ENCODE measurements at places on chromosomes 3 and 15.

DNA sequence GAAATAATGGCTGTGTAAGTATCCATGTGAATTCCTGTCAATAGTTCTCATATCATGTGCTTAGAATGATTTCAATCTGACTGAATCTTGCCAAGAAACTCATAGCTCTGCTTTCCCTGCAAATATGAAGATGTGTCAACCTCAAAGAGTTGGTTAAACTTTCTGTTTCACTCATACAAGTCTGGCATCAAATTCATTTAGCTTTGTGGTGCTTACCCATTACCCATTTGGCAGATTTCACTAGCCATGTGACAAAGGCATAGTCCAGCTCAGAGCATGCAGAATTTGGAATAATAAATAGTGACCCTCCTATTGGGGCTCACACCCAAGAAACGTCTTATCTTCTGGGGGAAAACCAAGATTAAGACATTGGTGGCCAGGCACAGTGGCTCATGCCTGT lies 256.6 kb upstream of the TPRG1 start:
- no peak for DNase-seq

DNA sequence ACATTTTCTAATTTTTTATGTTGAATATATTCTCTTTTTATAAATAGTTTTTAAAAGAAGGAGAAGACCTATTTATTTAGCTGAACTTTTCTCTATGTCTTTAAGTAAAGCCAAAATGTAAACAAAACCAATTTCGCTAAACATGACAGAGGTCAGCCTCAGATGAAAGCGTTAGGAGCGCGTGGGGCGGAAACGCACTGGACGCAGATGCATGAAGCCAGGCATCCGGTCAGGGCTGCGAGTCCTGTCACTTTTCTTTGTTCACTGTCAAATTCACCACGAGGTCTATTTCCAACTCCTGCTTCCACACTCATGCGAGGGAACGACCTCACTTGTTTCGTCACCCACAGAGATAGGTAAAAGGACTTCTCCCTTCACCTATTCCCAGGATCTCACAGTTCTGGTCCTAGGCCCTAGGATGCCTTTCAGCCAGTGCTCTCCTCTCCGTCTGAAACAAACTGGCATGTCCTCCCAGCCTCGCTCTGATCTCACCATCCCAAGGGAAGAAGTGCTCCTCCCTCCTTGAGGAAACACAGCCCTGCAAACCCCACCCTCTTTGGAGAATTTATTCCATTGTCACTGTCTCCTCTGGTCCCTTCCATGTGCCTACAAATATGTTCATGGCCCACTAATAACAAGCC lies 57.9 kb downstream of the ITGB5 start:
- DNase-seq, result no peak

- no peak for DNase-seq
Measured at GRCh38 chr3:43707998-43708397, 17.3 kb downstream of the ABHD5 start.

GRCh38 chr3:123657568-123657967 lies 72.7 kb upstream of the HACD2 start:
- no peak for DNase-seq

- peak; percentile 95 for DNase-seq
Measured at GRCh38 chr15:71278989-71279756, 163.9 kb downstream of the THSD4 start.

DNA sequence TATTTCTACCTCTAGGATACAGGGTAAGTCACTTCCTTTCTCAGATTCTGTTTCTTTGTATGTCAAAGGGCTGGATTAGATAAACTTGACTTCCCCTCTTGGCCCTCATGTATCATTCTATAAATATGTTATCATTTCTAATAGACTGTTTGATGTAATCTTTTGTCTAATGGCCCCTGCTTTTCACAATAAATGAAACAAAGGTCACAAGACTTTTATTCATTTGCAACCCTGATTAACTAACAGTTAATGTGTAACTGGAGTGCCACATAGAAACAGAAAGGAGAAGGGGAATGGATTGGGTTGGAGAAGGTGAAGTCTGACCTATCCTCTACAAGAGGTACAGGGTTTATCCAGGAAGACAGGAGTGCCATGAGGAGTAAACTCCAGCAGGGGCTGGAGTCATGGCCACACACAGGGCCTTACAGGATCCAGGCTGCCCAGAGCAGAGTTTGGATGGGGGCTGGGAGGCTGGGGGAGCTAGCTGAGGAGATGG lies 8.0 kb upstream of the B3GNT5 start:
- no peak for DNase-seq

DNA sequence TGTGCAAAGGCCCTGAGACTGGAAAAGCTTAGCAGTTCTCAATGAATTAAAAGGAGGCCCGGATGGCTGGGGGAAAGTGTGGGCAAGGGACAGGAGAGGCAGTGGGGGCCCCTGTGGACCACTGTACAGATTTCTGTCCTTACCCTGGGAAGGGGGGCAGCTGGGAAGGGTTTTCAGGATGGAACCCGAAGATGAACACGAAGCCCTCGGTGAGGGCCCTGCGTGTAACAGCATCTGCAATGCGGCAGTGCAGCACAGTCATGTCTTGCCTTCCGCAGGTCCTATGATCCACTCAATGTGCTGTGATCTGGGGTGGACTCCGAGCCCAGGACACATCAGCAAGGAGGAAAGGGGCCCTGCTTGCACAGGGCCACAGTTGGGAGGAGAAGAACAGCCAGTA lies 7.9 kb upstream of the ATP2B2 start:
- no peak for DNase-seq

- DNase-seq, result no peak
Measured at GRCh38 chr3:24135280-24135679, 190.2 kb downstream of the NR1D2 start.

DNA sequence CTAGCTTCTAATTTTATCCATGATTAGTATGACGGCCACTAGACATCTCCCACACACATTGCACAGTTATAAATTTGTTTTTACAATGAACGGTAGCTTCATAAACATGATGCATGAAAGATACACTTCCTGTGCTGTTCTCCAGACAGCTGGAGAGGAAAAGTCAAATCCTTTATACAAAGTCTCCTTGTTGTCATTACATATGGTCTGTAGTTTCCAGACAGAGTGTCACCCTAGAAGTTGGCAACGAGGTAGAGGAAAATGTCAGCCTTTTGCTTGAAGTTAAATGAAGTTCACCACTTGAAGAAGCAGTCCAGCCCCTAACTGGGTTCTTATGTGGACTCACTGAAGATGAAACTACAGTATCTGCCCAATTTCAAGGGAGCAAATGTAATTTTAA lies 253.0 kb upstream of the P2RY1 start:
- DNase-seq, result no peak

GRCh38 chr3:52246728-52247408 lies 1.3 kb downstream of the PPM1M start:
- DNase-seq, result no peak

DNA sequence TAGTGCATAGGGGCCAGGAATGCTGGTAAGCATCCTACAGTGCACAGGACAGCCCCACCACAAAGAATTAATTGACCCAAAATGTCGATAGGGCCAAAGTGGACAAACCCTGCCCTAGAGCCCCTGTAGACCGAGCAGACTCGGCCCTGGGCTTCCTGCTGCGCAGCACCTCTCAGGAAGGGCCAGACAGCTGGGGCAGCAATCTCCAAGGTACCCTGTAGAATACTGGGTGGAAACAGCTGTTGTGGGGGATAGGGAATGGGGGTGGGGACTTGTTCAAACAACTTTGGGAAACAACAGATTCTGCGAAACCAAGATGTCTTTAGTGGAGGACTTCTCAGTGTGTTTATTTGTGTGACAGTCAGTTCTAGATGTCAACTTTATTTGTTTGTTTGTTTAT lies 67.1 kb downstream of the MRPL46 start:
- no peak for DNase-seq

GRCh38 chr15:78408355-78408640 lies 29.7 kb upstream of the IREB2 start:
- no peak for DNase-seq

DNA sequence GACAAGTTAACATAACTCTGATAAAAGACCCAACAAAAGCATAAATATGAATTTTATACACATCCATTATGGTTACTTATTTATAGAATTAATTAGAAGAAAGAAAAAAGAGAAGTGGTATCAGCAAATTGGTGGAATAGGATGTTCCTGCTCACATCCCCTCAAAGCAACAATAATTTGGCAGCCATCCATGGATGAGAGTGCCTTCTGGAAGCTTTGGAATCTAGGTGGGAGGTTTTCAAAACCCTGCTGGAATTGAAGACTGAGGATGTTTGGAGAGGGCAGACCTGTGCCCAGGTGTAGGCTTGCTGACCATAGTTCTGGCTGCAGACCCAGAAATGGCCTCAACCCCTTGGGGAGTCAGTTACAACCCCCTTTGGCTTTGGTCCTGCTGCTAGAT lies 91.2 kb downstream of the EDEM1 start:
- no peak for DNase-seq

- no peak for DNase-seq
Measured at GRCh38 chr3:172536505-172536904, 13.3 kb upstream of the TNFSF10 start.

GRCh38 chr15:73195166-73195565 lies 142.9 kb downstream of the NEO1 start:
- no peak for DNase-seq

DNA sequence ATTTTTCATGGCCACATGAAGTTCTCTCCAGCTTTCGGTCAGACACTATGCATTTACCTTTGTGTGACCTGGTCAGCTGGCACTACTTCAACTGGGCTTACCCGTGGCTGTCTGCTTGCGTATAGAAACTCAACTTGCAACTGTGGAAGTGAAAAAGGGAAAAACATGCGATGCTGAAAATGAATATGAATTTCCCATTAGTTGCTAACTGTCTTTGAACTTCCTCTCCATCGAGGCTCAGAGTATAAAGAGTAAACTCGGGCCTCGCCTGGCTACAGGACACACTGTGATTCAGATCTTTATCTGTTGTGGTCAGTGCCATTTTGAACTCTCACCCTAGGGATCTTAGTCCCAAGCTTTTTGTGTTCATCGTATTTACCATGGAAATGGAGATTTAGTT lies 26.8 kb downstream of the NFKBIZ start:
- no peak for DNase-seq

DNA sequence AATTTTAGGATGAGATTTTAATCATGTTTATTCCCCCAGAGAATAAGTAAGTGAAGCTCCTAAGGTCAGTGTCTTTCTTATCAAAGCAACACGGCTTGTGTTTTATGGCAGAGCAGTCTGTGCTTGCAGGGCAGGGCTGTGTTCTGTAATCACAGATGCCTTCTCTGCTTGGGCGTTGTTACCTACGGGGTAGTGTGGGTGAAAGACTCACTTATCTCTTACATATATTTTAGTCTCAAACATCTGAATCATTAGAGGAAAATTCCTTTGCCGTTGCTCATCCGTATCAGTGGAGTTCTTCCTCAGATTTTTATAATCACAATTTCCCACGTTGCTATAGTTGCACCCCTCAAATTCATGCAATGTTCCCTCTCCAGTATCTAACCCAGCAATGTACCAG lies 271.7 kb upstream of the MEIS2 start:
- DNase-seq, result no peak

- no peak for DNase-seq
Measured at GRCh38 chr15:81282606-81282895, 41.4 kb downstream of the STARD5 start.

DNA sequence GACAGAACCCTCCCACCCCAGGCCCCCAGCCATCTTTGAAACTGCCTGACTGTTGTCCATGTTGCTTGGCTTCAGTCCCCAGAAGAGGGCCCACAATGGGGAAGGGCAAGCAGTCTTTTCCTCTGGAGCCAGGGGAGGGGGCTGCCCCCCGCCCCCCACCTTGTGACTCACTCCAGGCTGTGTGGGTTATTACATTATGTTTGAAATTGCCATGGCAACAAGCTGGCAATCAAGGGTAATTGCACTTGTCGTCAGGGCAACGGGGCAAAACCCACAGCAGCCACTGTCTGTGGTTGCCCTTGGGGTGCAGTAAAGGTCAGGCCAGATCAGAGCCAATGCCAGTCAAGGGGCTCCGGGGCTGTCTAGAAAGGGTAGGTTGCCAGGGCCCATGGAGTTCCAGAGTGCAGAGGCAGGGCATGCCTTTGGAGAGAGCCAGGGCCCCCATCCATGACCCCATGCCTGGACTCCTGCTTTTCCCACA lies 3.1 kb upstream of the CAMKV start:
- DNase-seq, result peak; percentile 39

- no peak for DNase-seq
Measured at GRCh38 chr15:79832367-79833120, 64.3 kb downstream of the MTHFS start.

DNA sequence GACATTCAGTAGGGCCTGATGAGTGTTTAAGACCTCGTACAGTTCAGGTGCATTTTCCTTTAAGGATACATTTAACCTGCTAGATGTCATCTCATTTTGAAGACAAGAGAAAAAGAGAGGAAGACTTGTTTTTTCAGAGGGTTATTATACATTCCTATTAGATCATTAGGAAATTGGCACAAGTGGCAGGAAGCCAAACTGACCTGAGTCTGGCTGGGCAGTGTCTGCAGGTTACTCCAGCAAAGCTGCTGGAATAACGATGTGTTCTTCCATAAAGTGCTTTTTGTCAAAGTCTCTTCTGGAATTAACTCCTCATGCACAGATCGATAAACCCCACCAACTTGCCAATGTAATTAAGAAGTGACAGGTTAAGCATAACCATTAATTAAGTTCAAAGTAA lies 396.4 kb upstream of the TPRG1 start:
- DNase-seq, result no peak

DNA sequence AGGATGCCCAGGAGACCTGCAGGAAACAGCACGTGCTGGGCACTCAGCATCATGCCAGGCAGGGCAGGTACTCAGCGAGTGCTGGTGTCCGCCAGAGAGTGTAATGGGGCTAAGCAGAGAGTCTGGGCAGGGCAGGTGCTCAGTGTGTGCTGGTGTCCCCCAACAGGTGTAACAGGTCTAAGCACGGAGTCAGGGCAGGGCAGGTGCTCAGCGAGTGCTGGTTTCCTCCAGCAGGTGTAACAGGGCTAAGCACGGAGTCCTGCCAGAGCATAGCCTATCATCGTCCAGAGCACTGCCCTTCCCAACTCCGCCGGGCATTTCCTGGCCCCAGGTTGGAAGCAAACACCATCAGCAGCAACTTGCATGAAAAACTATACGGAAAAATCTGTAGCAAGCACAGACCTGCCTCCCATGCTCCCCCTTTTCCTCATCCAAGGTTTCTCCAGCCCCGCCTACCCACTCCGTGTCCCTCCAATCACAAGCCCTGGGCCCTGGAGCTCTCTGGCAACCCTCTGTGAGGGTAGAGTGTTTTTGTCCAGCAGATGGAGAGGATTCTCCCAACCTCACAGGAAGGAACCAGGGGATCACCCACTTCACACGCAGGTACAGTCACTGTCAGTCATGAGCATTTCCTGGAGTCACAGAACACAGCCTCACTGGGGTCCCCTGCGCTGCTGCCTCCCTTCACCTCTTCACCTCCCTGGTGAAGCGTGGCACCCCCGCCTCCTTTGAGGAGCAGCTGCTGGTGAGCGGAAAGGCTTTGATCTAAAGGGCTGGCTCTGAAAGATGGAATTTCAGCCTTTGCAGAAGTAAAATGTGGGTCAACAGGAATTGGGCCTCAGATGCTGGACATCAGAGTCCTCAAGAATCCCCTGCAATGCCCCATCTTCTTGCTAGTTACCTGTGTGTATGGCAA lies 302.5 kb downstream of the OCA2 start:
- DNase-seq, result no peak

GRCh38 chr3:189488241-189488767 lies 142.9 kb upstream of the TP63 start:
- no peak for DNase-seq

- DNase-seq, result no peak
Measured at GRCh38 chr3:57764794-57765193, 8.7 kb downstream of the SLMAP start.

GRCh38 chr3:171256445-171257250 lies 203.6 kb downstream of the TNIK start:
- no peak for DNase-seq

Measured in retinal pigment epithelial cell (primary cell).